ENCODE measurements at places on chromosomes 4 and X.

DNA sequence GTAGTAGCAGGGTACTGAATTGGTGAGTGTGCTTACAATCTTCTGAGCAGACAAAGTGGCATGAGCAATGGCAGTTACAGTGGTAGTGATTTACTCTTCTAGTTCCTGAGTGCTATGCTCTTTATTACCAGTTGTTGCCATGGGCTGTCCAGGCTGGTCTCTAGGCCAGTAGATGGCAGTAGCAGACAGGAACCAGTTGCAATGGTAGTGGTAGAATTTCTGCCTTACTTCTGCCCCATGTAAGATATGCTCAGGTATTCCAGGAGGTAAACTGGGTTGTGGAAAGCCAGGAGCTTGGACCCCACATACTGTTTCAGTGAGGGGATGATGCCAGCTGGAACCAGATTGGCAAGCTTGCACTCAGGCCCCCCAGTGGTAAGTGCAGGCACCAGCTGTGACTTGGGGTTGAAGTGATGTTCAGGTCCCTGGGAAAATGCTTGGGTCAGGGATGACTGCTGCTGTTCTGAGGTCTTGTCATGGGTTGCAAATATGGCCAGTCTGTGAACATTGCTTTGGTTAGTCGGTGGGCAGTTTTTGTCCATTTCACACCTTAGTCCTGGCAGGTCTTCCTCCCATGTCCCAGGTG lies 63.0 kb upstream of the ZXDB start:
- no peak for DNase-seq

GRCh38 chr4:80540785-80541469 lies 205.4 kb downstream of the CFAP299 start:
- no peak for DNase-seq

GRCh38 chrX:19846995-19847790 lies 40.2 kb downstream of the SH3KBP1 start:
- no peak for DNase-seq

DNA sequence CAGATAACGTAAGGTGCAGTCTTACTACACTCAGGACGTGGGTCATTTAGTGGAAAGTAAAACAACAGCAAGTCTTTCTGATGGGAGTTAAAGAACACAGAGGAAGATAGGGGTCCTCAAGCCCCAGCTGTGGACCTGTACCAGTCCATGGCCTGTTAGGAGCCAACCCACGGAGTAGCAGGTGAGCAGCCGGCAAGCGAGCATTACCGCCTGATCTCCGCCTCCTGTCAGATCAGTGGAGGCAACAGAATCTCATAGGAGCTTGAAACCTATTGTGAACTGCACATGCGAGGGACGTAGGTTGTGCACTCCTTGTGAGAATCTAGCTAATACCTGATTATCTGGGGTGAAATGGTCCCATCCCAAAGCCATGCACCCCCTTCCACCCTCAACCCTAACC lies 1180.8 kb downstream of the FSTL5 start:
- DNase-seq, result no peak

GRCh38 chr4:7782783-7783182 lies 156.9 kb downstream of the AFAP1 start:
- DNase-seq, result no peak

DNA sequence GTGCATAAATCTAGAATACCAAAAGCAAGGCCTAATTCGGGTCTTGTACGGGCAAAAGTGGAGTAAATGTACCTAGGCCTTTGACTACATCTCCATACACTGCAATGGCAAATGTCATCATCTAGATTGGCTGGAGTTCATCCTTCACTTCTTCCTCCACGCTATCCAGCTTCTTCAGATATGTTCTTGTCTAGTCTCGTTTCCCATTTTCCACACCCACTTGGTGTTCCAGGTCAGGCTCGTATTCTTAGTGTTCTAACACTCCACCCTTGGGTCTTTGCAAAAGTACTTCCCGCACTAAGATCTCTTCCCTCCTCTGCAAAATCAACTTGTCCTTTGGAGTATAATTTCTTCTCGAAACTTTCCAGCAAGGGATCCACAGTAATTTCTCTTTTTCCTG lies 1.4 kb downstream of the COQ2 start:
- DNase-seq, result no peak

- DNase-seq, result no peak
These were observed 70.4 kb downstream of the METTL14 start for GRCh38 chr4:118755438-118756226.

GRCh38 chrX:103376118-103376978 lies at the start of gene BEX3:
Gene BEX3, plus strand, starts transcription at chrX:103376538. Its CDS starts 984 bp downstream, at chrX:103377522.
- peak; percentile 49 for DNase-seq

GRCh38 chr4:95929448-95930064 lies 89.7 kb downstream of the PDHA2 start:
- no peak for DNase-seq

- no peak for DNase-seq
These were observed 30.4 kb upstream of the CPLX1 start for GRCh38 chr4:856225-856901.

DNA sequence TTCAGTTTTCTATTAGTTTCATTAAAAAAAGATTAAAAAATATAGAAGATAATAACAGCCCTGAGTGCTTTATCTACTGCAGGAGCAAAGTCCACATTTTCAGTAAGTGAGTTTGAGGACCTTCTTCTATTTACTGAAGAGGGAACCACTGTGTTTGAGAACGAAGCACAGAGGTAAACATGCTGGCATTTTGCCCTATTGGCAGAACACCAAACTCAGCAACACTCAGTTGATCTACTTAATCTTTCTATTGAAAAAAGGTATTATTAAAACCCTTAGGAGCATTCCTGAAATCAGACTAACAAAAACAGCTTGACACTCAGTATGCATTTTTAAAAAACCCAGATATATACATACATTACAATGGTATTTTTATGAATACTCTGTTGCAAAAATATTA lies 1496.7 kb downstream of the TECRL start:
- DNase-seq, result no peak

GRCh38 chr4:158046345-158046744 lies 126.5 kb downstream of the GASK1B start:
- DNase-seq, result no peak

- no peak for DNase-seq
These were observed 323.1 kb downstream of the KCNIP4 start for GRCh38 chr4:21625447-21625846.

DNA sequence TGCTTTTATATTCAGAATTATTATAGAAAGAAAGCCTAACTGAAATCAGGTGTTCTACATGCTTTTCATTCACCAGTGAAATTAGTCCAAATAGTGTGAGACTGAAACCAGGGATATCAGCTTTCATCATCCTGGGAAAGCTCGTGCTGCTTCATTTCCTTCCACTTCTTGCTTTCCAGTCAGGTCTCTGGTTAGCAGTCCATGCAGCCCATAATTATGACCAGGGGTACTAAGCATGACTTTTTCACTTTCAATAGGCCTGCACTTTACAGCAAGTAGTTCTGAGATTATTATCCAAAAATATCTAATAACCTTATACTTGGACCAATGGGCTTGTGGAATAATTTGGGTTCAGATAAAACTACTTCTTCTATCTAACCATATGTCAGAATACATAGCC lies 673.2 kb upstream of the MAGEB2 start:
- no peak for DNase-seq

DNA sequence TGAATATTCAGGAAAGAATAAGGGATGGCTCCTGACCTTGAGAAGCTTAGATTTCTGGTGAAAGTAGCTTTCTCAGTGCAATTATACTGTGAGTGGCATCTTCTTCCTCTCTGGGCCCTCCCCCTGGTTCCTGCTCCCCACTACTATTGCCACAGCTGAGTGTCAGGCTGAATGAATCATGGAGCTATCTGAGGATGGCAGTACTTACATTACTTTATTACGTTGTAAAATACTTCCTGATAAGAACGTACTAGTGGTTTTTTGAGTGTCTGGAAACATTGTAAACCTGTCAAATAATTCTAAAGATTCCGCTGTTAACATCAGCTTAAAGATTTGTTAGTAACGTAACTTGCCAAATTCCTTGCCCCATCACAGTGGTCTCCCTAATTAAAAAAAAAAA lies 36.2 kb downstream of the ARHGAP10 start:
- DNase-seq, result no peak

- DNase-seq, result no peak
These were observed 761.8 kb downstream of the TRAM1L1 start for GRCh38 chr4:116323606-116324005.

DNA sequence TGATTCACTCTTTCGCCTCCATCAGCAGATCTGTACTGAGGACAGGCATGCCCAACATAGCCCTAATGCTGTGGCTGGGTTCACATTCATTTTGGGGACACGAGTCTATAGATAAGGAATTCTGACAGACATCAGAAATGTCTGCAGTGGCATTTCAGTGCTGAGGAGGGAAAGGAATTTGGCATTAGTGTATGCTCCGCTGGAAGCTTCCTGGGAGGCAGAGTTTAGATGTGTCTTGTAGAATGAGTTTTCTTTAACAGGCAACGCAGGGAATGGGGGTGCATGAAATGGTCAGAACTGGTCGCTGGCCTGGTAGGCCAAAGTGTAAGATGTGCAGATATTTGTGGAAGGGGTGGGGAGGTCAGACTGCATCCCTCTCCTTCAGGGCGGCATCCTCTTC lies 43.5 kb upstream of the ZNF518B start:
- no peak for DNase-seq

- DNase-seq, result no peak
These were observed 49.3 kb downstream of the KDR start for GRCh38 chr4:55075823-55076716.

GRCh38 chrX:104195013-104195412 lies 28.8 kb downstream of the FAM199X start:
- DNase-seq, result no peak

GRCh38 chrX:65576160-65576559 lies 41.6 kb upstream of the LAS1L start:
- no peak for DNase-seq

DNA sequence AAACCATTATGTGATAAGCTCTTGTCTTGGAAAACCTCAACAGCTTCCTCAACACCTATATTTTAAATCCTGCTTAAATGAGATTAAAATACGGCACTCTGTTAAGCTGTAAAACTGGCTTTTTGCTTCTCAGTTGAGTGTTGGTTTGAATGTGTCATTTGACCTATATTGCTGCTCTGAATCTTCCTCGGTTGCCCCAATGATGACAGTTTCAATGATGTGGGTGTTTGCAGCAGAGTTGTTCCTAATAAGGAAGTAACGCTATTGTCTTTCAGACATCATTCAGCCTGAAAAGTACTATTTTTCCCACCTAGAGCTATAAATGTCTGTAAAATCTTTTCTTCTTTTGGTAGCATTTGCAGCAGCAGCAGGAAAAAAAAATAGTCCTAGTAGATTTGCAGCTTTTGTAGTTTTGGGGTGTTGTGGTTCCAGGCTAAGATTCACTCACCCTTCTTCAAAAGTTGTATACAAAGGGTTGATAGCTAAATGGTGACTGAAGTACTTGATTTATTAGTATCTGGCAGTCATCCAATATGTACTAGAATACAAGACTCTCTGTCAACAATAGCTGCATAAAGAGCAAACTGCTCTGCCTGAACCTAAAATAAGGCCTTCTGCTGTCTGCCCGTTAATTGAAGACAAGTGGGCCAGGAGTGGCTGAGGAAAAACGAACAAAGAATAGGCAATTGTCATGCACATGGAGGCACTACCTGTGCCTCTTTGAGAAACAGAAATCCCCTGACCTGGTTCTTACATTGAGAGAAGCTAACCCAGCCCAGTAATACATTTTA lies 333.1 kb downstream of the IL1RAPL1 start:
- DNase-seq, result no peak

DNA sequence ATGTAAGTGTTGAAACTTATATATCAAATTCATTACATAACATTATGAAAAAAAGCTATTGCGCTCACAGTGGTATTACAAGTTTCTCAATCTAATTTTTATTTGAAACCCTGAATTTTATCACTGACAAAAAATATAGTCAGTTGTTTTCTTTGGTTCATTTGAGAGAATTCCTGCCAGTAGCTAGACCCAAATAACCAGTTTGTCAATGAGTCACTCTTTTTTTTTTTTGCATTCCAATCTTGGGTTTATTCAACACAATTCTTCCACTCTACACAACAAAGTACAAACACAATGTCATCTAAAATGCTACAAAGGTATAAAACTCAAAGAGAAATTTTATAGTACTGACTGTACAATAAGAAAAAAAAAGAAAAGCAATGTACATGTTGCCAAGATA lies 13.1 kb downstream of the HPF1 start:
- DNase-seq, result no peak

GRCh38 chrX:63506320-63506719 lies 155.2 kb upstream of the SPIN4 start:
- DNase-seq, result no peak

DNA sequence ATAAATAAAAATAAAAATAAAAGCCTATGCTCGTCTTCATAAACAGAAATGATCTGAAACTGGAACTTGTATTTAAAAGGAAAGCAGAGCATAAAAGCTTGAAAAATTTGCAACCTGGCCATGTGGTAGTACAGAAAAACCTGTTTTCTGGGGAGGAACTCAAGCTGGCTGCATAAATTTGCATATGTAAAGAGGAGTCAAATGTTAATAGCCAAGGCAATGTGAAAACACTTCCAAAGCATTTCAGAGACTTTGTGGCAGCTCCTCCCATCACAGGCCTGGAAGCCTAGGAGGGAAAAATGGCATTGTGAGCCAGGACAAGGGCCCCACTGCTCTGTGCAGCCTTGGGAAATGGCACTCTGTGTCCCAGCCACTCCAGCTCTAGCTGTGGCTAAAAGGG lies 727.9 kb upstream of the DIAPH2 start:
- DNase-seq, result no peak

DNA sequence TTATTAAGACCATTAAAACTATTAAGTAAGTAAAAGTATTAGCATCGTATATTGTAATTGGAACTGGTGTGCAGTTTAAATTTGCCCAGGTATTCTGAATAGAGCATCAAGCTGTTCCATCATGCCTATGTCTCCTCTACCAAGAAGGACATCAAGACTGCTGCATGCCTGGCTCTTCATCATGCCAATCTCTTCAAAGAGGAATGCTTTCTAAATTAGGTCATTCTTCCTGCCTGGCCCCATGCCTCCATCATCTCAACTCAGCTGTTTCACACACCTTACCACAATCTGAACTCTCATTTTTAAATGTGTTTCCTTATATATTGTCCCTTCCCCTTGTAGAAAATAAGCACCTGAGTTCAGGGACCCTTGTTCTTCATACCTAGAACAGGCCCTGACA lies 270.5 kb upstream of the PPARGC1A start:
- no peak for DNase-seq

GRCh38 chr4:112813790-112814189 lies 176.8 kb downstream of the LARP7 start:
- no peak for DNase-seq

- DNase-seq, result no peak
These were observed 60.9 kb downstream of the RTL9 start for GRCh38 chrX:110419512-110419911.

- peak; percentile 57 for DNase-seq
These were observed 750 bp downstream of the TMEM129 start for GRCh38 chr4:1720163-1720983.

- no peak for DNase-seq
These were observed 127.2 kb downstream of the FBXW7 start for GRCh38 chr4:152408514-152409327.

DNA sequence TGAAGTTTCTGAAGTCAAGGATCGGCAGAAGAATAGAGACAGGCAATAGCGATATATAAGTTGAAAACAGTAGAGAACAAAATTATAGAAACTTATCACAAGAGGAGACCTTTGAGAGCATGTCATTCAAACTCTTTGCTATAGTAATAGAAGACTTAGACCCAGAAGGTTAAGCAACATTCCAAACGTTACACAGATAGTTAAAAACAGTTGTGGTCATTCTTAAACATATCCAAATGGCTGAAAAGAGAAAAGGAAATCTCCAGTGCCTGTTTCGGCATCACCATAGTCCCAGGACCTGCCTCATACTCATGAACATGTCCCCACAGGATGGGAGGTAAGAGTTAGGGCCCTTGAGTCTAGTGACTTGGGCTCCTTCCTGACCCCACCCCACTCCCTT lies 258.1 kb upstream of the NOCT start:
- DNase-seq, result no peak

GRCh38 chr4:72701987-72702819 lies 133.2 kb upstream of the ADAMTS3 start:
- no peak for DNase-seq
